Glutamatergic neuron (in vitro differentiated cells): ENCODE measurements at places on chromosomes 3 and 15.

GRCh38 chr3:129442486-129442885 is 2.5 kb downstream of the IFT122 start:
- no peak for DNase-seq

- DNase-seq: no peak
Measured at GRCh38 chr3:67593761-67594234, 60.6 kb downstream of the SUCLG2 start.

- DNase-seq: no peak
Measured at GRCh38 chr15:35717721-35718120, 171.8 kb upstream of the DPH6 start.

- DNase-seq: no peak
Measured at GRCh38 chr15:75456710-75457109, 5.2 kb upstream of the SIN3A start.

GRCh38 chr3:182400838-182401237 is 392.5 kb upstream of the ATP11B start:
- no peak for DNase-seq

- no peak for DNase-seq
Measured at GRCh38 chr15:39118510-39118909, 462.4 kb upstream of the THBS1 start.

GRCh38 chr15:35136321-35137189 is 51.5 kb upstream of the NANOGP8 start:
- no peak for DNase-seq

DNA sequence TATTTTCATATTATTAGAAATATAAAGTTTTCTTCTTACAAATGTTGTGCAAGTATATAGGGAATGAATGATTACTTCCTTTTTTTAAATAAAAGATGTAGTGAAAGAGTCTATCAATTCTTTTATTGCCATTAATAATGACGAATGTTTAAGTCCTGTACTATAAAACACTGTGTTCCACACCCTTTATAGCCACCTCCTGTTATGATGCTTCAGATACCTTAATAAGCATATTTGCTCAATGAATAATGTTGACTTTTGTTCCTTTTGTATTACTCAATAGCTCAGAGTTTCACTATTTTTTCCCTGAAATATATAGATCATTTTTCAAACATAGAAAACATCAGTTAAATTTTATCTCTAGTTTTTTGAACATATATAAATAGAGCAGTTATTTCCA is 378.2 kb upstream of the THBS1 start:
- no peak for DNase-seq

- no peak for DNase-seq
Measured at GRCh38 chr3:52801839-52802238, 7.2 kb downstream of the ITIH3 start.

- DNase-seq: no peak
Measured at GRCh38 chr3:50656417-50657195, 18.1 kb upstream of the DOCK3 start.

DNA sequence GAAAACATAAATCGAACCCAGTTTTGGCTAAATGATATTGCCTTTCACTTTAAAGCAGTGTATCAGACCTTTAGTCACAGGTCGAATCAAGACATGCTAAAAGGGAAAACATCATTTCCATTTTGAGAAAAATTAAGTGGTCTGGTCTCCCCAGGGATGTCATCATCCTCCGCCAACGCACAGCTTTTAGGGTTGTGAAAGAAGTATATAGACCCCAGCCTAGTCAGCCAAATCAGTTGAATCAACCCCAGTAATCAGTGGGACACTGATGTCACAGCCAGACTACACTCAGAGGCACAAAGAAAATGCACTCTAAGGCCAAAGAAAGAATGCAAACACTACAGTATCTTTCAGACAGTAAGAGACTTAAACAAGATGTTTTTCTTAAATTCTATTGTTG is 187.4 kb downstream of the ZIC4 start:
- DNase-seq: peak; percentile 52

DNA sequence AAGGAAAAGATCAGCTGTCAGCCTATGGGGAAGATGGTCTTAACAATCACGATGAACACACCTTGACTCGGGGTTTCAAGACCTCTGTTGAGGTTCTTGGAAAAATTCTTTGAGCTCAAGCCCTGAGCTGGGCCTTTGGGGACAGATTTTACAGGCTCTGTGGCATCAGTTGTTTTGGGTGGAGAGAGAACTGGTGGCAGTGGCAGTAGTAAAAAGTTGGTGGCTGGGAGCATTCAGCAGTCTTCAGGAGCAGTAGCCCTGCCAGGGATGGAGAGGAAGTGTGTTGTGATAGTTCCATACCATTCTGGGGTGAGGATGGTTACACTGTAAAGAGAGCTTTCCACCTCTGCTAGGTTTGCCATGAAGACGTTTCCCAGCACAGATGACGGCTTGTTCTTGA is 4.9 kb upstream of the KY start:
- DNase-seq: no peak
